ENCODE measurements at places on chromosomes 5 and 9. TPM values are rescaled to one million over a fixed set of nuclear protein-coding genes. Genes with fewer than 3 reads are reported as not detected.

Gene GPR150
- 2.4 TPM for total RNA-seq

Gene PALM2AKAP2
- not detected for total RNA-seq

Gene WDR41
- total RNA-seq: 14.0 TPM

Gene ISL1
- total RNA-seq: not detected

Gene PCAT7
- not detected for total RNA-seq

Gene ITGA2
- 1.4 TPM for total RNA-seq

Gene PANK3
- 59.8 TPM for total RNA-seq

Gene RRAGA
- total RNA-seq: 58.0 TPM

Gene IL31RA
- total RNA-seq: not detected

Gene WNK2
- 0.26 TPM for total RNA-seq

Gene NEURL1B
- total RNA-seq: 0.20 TPM

Gene CBY3
- 0.58 TPM for total RNA-seq

Gene MLANA
- not detected for total RNA-seq

Gene CDC20B
- not detected for total RNA-seq

Gene SOHLH1
- not detected for total RNA-seq

Gene TMOD1
- 2.7 TPM for total RNA-seq

Gene GADD45G
- 2.4 TPM for total RNA-seq

Gene PCDHGA6
- total RNA-seq: 0.76 TPM

Gene BARX1
- not detected for total RNA-seq

Gene PFN3
- total RNA-seq: not detected

Gene RNF38
- total RNA-seq: 78.3 TPM

Gene EQTN
- not detected for total RNA-seq

Gene TMEFF1
- total RNA-seq: not detected

Gene DOCK8
- total RNA-seq: 315 TPM

Gene ATP6V1G1
- 121 TPM for total RNA-seq

Gene GDA
- not detected for total RNA-seq

Gene GPR151
- not detected for total RNA-seq

All from CD4-positive, alpha-beta memory T cell (primary cell).